Urinary bladder (tissue), 4 donors: ENCODE measurements at places on chromosomes 3 and 15.
A peak's percentile ranks its signal among the peaks of the same experiment; 100 is the strongest.

GRCh38 chr3:150145659-150146058, 175.0 kb upstream of the PFN2 start:
- DNase-seq: no peak

- no peak for DNase-seq
These were observed 268.0 kb downstream of the LPP start for GRCh38 chr3:188421836-188422540.

DNA sequence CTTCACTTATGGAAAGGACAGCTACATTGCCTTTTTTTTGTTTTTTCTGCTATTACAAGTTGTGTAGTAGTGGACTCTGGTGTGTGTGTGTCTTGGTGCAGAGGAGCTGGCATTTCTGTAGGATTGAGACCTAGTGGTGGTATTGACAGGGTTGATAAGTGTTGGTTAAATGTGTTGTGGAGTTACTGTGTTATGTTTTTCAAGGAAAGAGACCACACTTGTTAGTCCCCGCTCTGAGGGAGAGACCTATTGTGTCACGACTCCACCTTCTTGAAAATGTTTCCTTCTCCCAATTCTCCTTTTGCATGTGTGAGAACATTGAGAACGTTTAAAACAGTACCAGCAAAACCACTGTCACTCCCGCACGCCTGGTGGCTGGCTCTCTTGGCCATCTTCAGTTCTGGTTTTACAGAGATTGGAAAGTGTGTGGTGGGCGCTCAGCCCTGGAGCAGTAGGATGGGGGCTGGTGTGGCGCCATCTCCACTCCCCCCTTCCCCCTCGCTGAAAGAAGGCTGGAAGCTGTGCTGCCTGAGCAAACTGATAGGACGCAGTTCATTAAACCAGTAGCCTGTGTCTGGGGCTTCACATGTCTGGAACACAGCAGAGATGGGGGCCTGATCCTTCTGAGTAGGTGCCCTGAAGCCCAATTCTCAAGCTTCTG, 5.5 kb downstream of the KLF13 start:
- no peak for DNase-seq

- DNase-seq: no peak
These were observed 769 bp upstream of the CSPG4 start for GRCh38 chr15:75713338-75713895.

DNA sequence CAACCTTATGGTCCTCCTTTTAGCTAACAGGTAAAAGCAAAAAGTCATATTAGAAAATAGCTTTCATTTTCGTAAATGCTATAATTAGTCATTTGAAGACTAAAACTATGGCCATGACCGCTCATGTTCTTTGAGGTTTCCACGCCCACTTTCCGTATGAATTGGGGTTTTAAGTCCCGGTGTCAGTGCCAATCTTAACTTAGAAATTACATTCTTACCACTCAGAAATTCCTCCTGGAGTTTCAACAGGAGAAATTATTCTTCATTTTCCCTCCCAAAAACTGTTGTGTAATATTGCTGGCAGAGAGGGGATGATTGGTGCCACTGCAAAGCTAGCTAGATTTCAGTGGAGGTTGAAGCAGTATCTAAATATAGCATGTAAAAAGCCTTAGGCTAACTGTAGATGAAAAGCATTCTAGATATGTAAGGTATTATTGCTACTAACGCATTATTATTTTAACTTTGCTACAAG, 71.0 kb upstream of the MDFIC2 start:
- DNase-seq: no peak

DNA sequence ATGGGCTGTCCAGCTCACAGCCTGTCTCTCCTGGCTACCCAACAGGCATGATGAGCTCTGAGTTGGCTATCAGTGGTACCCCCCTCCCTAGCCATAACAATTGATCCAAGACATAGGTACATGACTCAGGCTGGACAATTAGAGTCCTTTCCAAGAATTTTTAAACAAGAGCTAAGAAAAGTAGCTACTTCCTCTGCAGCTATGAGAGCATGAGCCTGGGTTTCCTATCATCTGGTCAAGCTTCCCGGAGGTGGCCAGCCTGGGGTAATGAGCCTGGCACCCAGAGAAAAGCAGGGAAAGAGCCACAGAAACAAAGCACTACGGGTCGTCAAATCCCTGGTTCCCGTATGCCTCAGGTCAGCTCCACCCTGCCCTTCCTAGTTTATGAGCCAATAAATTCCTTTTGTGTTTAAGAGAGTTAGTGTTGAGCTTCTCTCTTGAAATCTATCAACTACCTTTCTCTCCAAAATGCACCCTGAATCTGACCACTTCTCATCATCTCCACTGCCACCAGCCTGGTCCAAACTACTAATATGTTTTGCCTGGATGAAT, 2.3 kb upstream of the SLC51B start:
- no peak for DNase-seq

GRCh38 chr3:20071175-20071574, 30.9 kb downstream of the KAT2B start:
- no peak for DNase-seq

GRCh38 chr15:99059010-99059981, 45.6 kb upstream of the SYNM start:
- peak; percentile 60 for DNase-seq

DNA sequence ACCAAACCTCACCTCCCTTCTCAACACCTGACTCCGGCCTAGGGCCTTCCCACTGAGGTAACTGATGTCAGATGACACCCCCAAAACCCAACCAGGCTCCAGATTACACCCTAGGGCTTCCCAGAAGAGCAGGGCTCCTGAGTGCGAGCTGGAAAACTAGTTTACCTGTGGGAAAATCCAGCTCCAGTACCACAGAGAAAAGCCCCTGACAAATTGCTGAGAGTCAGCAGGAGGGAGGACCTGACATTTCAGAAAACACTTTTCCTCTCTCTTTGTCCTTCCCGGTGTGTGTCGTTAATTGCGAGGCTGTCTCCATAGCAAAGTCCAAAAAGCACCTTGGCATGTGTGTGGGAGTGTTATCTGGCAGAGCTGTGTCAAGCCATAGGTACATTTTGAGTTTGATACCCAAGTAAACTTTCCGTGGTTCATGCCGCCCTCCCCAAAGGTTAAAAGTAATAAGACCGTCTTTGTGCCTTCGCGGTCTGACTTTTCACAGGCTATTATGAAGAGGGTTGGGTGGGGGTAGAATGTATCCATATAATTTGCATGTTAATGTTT, 79.8 kb upstream of the FNDC3B start:
- DNase-seq: no peak

- DNase-seq: no peak
These were observed 1153.7 kb downstream of the SI start for GRCh38 chr3:163924600-163924999.

- DNase-seq: no peak
These were observed 37.8 kb upstream of the BCL6 start for GRCh38 chr3:187783098-187783497.

GRCh38 chr3:95609411-95609810, 1205.0 kb upstream of the EPHA6 start:
- DNase-seq: no peak

DNA sequence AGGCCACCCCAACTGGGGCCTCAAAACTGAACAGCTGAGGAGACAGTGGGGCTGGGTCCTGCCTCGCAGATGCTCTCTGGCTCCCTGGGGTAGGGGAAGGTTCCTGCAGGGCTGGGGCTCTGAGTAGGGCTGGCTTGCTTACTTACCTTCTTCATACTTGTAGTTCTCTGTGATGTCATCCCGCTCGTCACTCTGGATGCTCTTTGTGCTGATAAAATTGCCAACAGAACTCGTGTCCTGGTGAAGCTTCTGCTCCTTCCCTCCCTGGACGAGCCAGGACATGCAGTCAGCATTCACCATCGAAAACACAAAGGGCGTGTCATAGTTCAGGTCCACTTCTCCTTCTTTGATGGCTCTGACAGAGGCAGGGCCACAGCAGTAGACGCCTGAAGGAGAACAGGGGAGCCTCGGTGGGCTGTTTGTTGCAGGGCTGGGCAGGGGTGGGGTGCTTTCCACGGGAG, 17.9 kb upstream of the EPB42 start:
- peak; percentile 14 for DNase-seq

GRCh38 chr3:153980252-153980590, 141.0 kb upstream of the ARHGEF26 start:
- DNase-seq: no peak

- DNase-seq: no peak
These were observed 54.3 kb downstream of the HERC2 start for GRCh38 chr15:28267727-28268126.

DNA sequence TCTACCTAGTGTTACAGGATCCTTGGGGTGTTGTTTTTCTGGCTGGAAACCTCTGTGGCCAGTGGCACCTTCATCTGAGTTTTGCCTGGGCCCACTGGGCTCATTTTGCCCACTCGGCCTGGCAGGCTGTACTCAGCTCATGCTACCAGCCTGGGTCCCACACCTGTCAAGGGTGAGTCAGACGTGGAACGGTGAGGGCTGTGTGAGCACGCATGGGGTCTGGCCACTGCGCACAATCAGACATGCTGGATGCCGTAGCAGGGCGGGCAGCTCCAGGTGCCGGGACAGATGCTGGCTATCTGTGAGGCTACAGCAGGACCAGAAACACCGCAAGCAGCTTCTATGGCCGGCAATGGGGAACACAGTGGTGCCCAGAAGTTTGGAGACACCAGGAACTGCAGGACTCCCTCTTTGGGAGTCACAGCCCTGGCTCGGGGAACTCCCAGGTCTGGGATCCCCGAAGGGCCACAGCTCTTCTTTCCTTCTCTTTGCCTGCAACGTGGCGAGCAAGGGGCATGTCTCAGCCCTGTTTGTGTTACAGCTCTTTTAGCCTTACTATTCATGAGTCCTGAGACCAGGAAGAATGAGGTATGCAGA, 35.9 kb upstream of the DNAJC13 start:
- DNase-seq: no peak

- no peak for DNase-seq
These were observed 38.3 kb downstream of the HMG20A start for GRCh38 chr15:77459031-77459430.

- no peak for DNase-seq
These were observed 452.8 kb downstream of the FHIT start for GRCh38 chr3:60798456-60798855.
